ENCODE measurements at places on chromosomes 11 and 22.

- no peak for DNase-seq
Measured at GRCh38 chr11:44624761-44625221, 59.3 kb downstream of the CD82 start.

DNA sequence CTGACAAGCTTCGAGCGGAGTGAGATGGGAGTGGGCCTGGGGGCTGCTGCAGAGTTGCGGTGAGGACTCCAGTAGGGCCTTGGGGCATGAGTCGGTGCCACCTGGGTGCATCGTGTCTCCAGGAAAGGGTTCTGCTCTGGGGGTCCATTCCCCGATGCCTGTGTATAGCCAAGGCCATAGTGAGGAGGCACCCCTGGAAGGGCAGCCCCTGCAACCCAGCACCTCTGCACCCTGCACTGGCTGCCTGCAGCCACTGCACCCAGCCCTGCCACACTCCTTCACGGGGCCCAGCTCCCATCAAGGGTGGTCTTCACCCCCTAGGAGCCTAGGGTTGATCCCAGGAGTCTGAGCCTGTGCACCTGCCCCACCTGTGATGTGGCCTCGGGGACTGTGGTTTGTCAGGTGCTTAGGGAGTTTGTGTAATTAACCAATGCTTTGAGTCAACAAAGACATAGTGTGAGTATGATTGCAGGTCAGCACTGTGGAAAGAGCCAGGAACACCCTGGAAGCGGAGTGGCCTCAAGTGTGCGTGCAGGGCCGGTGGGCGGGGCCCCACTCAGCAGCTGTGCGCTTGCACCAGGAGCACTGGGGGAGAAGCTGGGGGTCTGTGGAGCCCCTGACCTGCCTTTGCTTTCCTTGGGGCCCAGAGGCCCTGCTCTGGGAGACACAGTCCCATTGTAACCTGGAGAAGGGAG lies 1299.3 kb downstream of the BRD1 start:
- no peak for DNase-seq

- DNase-seq, result no peak
Measured at GRCh38 chr11:121766991-121767390, 314.2 kb upstream of the SORL1-AS1 start.

GRCh38 chr11:20731676-20732215 lies 62.4 kb downstream of the NELL1 start:
- no peak for DNase-seq

DNA sequence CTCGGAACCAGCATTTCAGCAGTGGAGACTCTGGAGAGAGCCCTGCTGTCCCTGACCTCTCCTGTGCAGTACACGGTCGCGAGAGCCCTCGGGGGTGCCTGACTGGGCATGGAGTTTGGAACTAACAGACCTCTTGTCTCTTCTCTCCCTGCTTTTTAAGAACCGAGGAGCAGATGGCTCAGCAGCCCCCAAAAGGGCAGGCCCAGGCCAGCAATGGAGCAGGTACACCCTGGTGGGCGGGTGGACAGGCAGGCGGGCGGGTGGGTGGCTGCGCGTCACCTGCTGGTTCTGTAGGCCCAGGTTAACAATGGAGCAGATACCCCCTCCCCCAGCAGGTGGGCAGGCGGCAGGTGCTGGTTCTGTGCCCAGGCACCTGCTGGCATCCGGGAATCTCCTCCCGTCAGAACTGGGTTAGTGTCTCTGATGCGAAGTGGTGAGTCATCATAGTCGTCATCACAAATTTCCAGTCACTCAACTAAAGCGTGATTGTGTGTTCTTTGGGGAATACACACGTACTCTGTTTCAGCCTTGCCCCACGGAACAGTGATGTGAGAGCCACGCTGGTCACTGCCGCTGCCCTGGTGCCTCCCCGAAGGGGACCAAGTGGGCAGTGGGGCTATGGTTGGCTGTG lies 41.1 kb downstream of the GRAMD4 start:
- DNase-seq, result peak; percentile 45

- DNase-seq, result peak; percentile 75
Measured at GRCh38 chr11:102268083-102268984, 49.0 kb upstream of the BIRC3 start.

DNA sequence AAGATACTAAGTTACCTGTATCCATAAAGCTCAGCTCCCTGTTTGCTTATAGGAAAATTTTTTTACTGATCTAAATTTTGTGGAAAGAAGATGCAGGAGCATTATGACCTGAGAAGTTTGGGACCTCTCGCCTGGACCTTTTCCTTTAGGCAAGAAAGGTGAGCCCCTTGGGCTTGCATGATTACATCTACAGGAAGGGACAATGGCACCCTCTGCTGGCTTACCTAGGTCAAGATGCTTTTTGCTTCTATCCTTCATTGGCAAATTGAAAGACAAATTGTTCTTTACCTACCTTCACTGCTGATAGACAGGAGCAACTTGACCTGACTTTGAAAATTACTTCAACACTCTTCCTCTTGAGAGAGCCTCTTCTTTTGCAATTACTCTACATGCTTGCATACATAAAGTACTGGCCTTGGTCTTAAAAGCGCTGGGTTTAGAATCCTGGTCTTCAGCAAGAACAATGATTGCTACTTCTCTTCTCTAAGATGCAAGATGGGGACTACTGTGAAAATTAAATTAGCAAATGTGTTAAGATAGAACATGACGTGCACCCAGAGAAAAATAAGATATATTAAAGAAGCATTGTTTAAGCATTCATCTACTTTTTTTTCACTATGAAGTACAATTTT lies 147.2 kb downstream of the TRPC6 start:
- DNase-seq, result peak; percentile 56

GRCh38 chr11:44221992-44222391 lies 87.9 kb downstream of the ALX4 start:
- no peak for DNase-seq

DNA sequence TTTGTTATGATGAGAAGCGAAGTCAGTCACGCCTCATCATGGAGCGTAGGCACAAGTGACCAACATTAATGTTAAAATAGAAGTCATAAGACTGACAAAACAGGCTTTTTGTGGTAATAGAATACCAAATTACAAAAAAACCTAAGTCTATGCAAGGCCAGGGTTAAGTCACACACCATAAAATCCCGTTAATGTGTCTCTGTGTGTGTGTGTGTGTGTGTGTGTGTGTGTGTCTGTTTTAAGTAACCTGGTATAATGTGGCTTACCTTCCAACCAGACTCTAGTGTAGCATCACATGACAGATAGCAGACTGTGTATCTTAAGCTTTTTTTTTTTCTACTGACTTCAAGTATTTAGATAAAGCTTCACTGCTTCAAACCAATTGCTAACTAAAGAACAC lies 38.0 kb downstream of the C11orf71 start:
- DNase-seq, result no peak

DNA sequence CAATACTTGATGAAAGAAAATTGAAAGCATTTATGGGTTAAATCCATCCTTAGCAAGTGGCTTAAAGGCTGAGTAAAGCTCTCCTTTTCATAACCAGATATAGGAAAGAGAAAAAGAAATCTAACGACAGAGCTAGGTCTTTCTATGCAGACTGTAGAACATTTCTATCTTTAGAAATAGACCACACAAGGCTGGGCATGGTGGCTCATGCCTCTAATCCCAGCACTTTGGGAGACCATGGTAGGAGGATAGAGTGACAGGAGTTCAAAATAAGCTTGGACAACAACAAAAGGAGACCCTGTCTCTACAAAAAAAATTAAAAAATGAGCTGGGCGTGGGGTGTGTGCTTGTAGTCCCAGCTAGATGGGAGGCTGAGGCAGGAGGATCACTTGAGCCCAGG lies 90.7 kb downstream of the APOL5 start:
- DNase-seq, result no peak

GRCh38 chr22:30777587-30777986 lies 82.9 kb downstream of the OSBP2 start:
- no peak for DNase-seq

DNA sequence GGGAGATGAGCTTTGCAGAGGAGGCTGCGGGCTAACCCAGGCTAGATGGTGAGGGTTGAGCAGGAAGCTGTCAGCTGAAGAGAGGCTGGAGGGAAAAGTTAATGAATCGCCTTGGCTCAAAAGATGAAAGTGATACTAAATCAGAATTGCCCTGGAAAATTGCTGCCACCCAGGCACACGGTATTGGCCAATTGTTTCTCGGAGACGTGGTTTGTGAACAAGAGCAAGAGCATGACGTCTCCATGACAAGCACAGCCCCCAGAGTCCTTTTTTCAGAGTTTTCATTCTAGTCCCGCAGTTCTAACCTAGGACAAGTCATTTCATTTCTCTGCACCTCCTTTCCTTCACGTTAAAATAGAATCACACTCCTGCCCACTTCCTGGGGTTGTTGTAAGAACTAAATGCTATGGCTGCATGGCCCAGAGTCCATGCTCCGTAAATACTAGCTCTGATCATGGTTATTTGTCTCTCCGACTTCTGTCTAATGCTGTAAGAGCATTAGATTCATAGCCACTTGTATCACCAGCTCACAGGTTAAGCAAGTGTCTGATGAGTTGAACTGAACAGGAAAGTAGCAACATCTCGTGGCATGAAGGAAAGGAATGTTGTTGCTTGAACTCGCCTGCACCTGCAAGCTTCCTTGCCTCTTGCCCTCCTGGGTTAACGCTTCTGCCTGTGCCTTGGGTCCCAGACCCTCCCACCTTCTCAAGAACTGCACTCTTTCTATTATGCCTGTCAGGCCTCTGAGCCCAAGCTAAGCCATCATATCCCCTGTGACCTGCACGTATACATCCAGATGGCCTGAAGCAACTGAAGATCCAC lies 33.8 kb upstream of the NUP50 start:
- no peak for DNase-seq

GRCh38 chr11:1196516-1197391 lies 26.1 kb upstream of the MUC5B start:
- DNase-seq, result no peak

- no peak for DNase-seq
Measured at GRCh38 chr11:7591987-7592386, 78.2 kb downstream of the PPFIBP2 start.

GRCh38 chr22:43530349-43531201 lies 118.8 kb downstream of the MPPED1 start:
- DNase-seq, result no peak

GRCh38 chr11:115179636-115180035 lies 324.6 kb downstream of the CADM1 start:
- DNase-seq, result no peak

- DNase-seq, result no peak
Measured at GRCh38 chr11:8222820-8223512, 40.7 kb downstream of the LMO1 start.

- no peak for DNase-seq
Measured at GRCh38 chr11:64492561-64492960, 98.5 kb upstream of the SLC22A12 start.

DNA sequence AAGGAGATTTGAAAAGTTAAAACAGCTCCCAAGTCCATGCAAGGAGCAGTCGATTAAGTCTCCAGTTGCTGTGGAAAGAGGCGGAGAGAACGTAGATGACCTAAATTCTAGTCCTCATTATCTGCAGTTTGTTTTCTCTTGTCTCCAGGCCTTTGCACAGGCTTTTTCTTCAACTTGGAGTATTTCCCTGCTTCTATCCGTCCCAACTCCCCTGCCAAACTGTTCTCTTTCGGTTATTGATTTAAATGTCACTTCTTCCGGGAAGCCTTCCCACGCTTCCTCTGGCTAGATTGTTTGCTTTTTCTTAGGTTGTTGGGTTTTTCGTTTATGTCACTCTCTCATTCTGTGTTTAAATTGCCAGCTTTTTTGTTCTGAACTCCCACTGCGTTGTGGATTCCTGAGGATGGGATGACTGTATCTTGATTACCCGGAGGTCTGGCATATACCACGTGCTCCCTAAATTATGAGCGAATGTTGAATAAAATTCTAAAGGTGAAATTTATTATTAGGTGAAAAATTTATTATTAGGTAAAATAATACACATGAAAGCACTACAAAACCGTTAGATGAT lies 463 bp downstream of the TMEM126B start:
- DNase-seq, result no peak

- peak; percentile 61 for DNase-seq
Measured at GRCh38 chr11:121754598-121754997, 301.8 kb upstream of the SORL1-AS1 start.

DNA sequence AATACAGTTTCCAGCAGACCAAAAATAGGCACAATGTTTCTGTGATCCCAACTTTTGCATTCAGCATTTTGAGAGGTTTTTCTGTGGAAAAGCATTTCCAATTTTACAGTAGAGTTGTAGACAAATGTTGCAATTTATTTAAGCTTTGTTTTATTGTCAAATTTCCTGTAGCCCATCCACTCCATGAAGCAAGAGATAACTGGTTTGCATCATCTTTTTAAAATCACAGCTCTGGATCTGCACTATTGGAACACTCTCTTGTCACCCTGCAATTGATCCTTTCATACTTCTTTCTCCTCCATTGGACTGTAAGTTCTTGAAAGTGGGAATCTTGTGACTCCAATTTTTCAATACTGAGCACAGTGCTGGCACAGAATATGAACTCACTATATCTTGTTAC lies 86.0 kb downstream of the MAML2 start:
- peak; percentile 72 for DNase-seq

DNA sequence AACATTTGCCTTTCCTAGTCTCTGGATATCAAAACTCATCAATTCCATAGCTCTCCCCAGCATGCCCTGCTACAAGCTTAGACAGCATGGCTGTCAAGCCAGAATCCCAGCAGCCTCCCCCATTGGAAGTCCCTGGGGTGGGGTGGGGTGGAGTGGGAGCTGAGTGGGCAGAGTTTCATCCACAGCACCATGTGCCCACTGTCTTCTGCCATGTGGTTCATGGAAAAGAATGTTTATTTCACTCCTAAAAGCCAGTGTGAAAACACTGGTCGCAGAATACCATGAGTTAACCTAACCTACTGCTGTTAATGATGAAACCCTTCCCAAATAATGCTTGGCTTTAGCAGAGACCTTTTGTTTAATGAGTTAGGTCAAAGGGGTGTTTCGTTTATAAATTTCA lies 80.2 kb upstream of the KIRREL3 start:
- no peak for DNase-seq

- DNase-seq, result no peak
Measured at GRCh38 chr22:19637408-19638281, 76.7 kb upstream of the SEPTIN5 start.

DNA sequence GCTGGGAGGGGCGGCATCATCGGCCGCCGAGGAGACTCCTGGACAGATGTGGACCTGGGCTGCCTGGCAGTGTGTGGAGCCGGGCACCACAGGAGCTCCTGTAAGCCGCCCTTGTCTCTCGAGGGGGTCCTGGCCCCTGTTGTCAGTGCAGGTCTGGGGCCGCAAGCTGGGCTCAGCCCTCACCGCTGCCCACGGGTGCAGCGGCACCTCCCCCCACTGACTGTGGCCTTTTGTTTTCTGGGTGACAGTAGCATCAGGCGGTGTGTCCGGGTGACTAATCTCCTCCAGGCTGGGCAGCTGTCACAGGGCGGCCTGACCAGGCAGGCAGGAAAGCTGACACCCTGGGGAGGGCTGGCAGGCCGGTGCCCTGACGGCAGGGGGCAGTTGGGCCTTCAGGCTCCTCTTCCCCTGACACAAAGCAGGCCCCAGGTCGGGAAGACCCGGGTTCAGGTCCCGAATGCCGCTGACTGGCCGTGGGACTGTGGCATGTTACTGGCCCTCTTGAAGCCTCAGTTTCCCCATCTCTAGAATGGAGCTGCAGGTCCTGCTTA lies 16.3 kb downstream of the DGKZ start:
- peak; percentile 44 for DNase-seq

GRCh38 chr11:29293825-29294224 lies 723.0 kb downstream of the KCNA4 start:
- peak; percentile 74 for DNase-seq

GRCh38 chr22:39298241-39298987 lies 21.0 kb downstream of the RPL3 start:
- no peak for DNase-seq
